ENCODE measurements at places on chromosomes 12 and 14. TPM values are rescaled to one million over a fixed set of nuclear protein-coding genes. Genes with fewer than 3 reads are reported as not detected.

DNA sequence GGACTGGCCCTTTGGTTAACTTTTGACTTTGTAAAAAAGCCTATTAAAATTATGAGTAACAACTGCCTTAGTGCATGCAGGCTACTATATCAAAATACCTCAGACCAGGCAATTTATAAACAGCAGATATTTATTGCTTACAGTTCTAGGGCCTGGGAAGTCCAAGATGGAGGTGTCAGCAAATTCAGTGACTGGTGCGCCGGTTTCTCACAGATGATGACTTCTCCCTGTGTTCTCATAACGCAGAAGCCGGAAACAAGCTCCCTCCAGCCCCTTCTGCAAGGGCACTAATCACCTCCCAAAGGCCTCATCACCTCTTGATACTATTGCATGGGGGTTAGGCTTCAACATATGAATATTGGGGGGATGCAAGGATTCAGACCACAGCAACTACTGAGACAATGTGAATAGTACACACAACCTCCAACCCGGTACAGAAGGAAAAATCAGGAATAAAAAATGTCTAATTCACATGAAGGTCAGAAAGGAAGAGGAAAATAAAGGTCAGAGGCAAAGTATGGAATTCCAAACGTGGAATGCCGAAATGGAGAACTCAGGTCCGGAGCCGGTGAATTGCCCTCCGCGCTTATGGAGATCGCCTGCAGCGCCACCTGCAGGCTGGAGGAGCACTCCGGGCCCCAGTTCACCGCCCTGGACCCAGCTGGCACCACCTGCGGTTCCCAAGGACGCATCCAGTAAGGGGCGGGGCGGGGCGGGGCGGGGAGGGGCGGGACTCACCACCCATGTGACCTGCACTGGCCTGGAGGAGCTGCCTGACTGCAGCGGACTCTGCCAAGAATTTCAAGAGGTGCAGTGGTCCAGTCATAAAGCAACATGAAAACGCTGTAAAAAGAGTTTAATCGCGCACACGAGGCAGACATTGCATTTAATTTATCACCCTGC, 203.4 kb downstream of the KIF26A start:
- H3K27ac ChIP-seq, result no peak overlapping the region
- no peak for DNase-seq
- H3K4me3 ChIP-seq, result no peak overlapping the region
- H3K36me3 ChIP-seq, result no peaks in the 10 kb centered on the region

GRCh38 chr12:92226071-92226661, 80.5 kb upstream of the BTG1 start:
- no peak overlapping the region for H3K27ac ChIP-seq
- no peak overlapping the region for H3K4me3 ChIP-seq
- H3K4me1 ChIP-seq, result no peaks in the 10 kb centered on the region

- no peaks in the 10 kb centered on the region for H3K4me1 ChIP-seq
- no peak overlapping the region for H3K27ac ChIP-seq
- no peaks in the 10 kb centered on the region for H3K36me3 ChIP-seq
Observed at GRCh38 chr12:26452511-26452910, 257.1 kb downstream of the SSPN start.

DNA sequence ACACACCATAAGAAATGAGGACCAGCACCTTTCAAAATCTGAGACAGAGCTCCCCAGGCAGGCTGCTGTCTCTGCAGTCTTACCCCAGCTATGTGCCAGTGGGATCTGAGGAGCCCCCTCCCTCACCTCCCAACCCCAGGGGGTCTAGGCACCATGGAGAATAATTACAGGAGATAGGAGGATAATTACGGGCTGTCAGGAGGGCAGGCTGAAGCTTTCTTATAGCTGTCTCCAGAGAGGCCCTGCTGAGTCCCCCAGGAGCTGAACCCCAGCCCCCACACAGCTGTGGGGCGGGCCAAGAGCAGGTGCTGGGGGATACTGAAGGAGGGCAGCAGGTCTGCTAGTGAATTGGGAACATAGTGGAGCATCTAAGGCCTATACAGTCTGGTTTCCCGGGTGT, 6.8 kb downstream of the CPNE6 start:
- peaks cover 6% of the 10 kb centered on the region for H3K27me3 ChIP-seq
- no peak for DNase-seq
- H3K36me3 ChIP-seq, result no peaks in the 10 kb centered on the region
- H3K4me1 ChIP-seq, result no peaks in the 10 kb centered on the region
- H3K4me3 ChIP-seq, result no peak overlapping the region

NRXN3 gene
- total RNA-seq, result 3.5 TPM

KIF5A gene
- total RNA-seq, result 0.98 TPM

RTL1 gene
- total RNA-seq, result not detected
